ENCODE measurements at places on chromosomes 6 and 20.
A peak's percentile ranks its signal among the peaks of the same experiment; 100 is the strongest.

DNA sequence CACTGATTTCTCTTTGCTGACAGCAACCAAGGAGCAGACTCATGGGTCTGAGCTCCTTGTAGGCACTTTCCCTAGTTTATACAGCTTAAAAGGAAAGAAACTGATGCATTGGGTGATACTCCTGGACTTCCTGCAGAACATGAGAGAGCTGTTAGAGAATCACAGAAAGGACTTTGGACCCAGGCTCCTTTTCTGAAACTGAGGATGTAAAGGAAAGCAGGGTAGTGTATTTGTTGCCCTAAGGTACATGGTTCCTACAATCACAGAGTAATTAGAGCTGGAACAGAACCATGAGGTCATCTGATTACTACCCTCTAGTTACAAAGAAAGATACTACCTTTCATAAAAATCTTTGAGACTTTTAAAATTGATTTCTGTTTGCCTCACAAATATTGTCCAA lies 477.1 kb upstream of the SPTLC3 start:
- no peak for DNase-seq

DNA sequence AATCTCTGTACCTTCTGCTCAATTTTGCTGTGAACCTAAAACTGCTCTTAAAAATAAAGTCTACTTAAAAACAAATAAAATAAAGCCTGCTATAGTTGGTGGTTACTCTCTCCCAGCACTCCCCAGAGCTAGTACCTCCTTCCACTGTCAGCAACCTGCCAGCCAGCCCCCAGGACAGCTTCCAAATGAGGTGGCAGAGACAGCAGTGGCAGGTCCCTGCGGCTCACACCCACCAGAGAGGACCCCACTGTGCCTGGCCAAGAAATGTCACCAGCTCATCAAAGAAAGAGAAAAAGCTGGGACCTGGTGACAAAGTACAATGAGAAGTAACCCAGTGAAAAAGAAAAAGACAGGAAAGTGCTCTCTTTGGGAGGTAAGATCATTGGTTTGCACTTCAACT lies 15.2 kb downstream of the APMAP start:
- no peak for DNase-seq

- DNase-seq: no peak
Observed at GRCh38 chr6:123830120-123830519, 26.5 kb downstream of the NKAIN2 start.

DNA sequence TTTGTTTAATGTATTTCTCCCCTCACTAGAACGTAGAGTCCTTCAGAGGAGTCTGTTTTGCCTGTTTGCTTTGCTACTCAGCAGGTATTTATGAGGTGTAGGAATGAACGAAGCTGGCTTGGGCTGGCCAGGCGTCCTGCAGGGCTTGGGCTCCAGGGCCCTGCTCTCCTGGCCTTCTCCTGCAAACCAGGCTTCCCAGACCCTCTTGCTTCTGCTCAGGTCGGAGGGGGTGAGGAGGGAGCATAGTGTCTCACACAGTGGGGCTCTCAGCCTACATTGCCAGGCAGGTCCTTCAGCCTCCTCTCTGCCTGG lies 24.6 kb upstream of the MLN start:
- no peak for DNase-seq

GRCh38 chr20:252801-253200 lies 4.7 kb upstream of the DEFB132 start:
- no peak for DNase-seq

GRCh38 chr6:41156771-41157170 lies 2.6 kb upstream of the TREML1 start:
- DNase-seq: no peak

- peak; percentile 24 for DNase-seq
Observed at GRCh38 chr20:49385465-49385864, 97.0 kb downstream of the KCNB1 start.

DNA sequence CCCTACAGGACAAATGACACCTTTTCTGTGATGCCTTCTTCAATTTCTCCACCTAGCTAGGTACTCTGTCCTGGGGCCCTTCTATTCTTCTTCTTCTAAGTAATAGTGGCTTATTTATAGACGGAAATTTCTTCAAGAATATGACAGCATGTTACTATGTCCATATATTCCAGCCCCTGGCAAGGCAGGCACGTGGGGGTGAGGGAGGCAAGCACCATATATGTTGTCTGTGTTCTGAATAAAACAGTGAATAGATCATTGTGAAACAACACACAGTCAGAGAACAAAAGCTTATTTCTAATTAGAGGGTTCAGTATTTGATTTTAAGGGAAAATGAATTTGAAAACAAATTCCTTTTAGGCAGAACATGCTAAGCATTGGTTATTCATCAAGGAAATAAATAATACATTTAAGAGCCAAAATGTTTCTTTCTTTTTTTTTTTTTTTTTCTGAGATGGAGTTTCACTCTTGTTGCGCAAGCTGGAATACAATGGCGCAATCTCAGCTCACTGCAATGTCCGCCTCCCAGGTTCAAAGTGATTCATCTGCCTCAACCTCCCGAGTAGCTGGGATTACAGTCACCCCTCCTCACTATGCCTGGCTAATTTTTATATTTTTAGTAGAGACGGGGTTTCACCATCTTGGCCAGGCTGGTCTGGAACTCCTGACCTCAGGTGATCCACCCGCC lies 6.2 kb downstream of the HEBP2 start:
- DNase-seq: peak; percentile 29

GRCh38 chr6:105799056-105799455 lies 287.1 kb upstream of the PRDM1 start:
- no peak for DNase-seq

- DNase-seq: no peak
Observed at GRCh38 chr20:13898012-13898612, 92.3 kb downstream of the SEL1L2 start.

DNA sequence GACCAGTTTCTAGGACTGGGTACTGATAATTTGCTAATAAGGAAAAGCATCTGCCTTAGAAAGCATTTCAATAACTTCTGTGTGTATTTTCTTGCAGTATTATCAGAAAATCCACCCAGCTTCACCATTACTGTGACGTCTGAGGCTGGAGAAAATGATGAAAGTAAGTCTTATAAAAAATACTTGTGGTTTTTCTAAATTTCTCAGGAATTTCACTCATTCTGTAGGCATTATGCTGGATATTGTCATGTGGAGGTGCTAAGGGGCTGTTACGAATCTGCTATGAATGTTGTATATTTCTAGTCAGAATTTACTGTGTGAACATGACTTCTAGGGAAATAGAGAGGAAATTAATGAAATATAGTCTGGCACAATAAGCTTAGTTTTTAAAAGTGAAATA lies 8.9 kb downstream of the RWDD1 start:
- DNase-seq: no peak

DNA sequence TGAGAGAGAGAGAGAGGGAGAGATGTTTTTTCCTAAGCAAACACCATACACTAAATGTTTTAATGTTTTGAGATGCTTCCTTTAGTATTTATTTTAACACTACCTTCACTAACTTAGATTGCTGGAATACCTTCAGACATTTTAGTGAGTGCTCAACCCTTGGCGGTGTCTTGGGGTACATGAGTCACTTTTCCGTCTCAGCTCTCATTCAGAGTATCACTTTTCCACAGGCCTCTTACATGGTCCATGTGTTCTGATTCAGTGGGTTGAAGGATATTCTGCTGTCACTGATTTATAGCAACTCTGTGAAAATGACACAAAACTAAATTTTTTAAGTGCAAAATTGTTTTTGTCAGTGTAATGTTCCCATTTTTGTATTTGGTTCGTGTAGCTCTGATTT lies 217.9 kb downstream of the CLVS2 start:
- no peak for DNase-seq

- no peak for DNase-seq
Observed at GRCh38 chr6:35051396-35051795, 89.7 kb downstream of the TCP11 start.

DNA sequence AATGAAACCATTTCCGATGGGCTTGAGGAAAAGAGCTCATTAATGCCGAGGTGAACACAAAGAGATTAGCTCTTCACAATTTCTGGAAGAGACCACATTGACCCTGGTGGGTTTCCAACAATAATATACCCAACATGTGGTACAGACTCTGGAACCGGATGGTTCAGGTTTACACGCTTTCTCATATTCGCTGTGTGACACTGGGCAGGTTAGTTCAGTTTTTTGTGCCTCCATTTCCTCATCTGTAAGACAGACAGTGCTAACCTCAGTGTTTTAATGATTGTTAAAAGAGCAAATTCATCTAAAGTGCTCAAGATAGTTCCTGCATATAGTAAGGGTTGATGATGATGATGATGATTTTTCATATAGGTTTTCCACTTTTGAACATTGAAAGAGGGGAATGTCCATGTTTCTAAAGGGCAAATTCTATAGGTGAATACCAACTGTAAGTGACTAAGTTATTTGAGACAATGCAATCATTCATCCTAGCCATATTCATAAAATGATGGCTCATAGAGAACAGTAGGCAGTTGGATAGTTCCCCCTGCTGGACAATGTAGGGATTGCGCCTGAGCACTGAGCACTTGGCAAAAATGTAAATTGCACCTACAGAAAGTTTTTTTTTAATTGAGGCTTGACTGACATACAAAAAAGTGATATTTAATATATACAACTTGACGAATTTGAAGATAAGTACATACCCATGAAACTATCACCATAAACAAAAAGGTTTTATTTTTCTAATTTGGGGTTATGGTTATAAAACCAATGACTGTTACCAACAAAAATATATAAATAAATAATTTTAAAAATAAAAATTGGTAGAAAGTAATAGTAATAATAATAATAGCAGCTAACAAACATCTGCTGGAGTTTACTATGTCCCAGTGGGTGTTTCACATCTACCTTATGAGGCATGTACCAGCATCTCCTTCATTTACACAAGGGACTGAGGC lies 2.1 kb upstream of the PERP start:
- peak; percentile 72 for DNase-seq

- no peak for DNase-seq
Observed at GRCh38 chr6:37483252-37483901, 16.3 kb downstream of the CCDC167 start.

DNA sequence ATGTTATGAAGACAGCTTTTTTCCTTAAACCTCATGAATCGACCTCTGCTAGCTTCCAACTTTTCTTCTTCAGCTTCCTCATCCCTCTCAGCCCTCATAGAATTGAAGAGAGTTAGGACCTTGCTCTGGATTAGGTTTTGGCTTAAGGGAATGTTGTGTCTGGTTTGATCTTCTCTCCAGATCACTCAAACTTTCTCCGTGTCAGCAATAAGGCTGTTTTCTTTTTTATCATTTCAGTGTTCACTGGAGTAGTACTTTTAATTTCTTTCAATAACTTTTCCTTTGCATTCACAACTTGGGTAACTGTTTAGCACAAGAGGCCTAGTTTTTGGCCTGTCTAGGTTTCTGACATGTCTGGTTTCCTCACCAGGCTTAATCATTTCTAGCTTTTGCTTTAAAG lies 32.6 kb downstream of the AIG1 start:
- no peak for DNase-seq

DNA sequence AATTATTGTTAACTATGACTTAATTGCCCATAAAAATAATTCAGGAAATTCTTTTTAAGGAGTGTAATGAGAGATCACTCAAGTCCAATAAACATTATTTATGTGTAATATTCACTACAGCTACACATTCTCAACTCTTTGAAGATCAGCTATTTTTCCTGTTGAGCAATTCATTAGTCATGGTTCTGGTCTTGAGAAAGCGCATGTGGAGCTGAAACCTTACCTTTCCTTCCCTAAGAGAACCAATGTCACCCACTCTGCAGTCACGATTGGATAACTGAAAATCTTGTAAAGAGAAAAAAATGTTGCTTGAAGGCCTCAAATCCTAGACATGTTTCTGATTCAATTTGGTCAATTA lies 736.9 kb upstream of the MARCKS start:
- DNase-seq: peak; percentile 89

GRCh38 chr20:48783533-48784272 lies 44.1 kb downstream of the PREX1 start:
- no peak for DNase-seq

DNA sequence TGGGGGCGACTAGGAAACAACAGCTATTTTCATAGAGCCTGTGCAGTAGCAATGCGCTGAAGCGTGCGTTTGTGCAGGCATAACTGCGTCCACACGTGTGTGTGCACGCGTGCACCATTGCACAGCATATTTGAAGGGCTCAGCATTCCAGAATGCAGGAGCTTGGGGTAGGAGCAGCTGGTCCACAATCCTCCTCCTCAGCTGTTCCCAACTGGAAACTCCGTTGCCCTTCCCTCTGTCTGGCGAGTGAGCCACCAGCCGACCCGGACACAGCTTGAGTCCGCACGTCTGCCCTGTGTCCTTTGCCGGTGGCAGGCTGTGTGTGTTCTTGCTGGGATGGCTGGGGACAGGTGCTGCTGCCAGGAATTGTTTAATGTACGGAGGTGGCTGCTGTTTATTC lies 110.2 kb downstream of the SASH1 start:
- no peak for DNase-seq

GRCh38 chr6:159640322-159640721 lies 52.7 kb downstream of the SOD2 start:
- DNase-seq: no peak

- no peak for DNase-seq
Observed at GRCh38 chr6:119343167-119343566, 6.4 kb downstream of the MAN1A1 start.

- peak; percentile 60 for DNase-seq
Observed at GRCh38 chr20:32521780-32522525, 63.2 kb downstream of the NOL4L start.

GRCh38 chr6:31729979-31730630 lies 1.0 kb upstream of the DDAH2 start:
- peak; percentile 88 for DNase-seq

- no peak for DNase-seq
Observed at GRCh38 chr20:24670981-24671380, 201.6 kb downstream of the SYNDIG1 start.

DNA sequence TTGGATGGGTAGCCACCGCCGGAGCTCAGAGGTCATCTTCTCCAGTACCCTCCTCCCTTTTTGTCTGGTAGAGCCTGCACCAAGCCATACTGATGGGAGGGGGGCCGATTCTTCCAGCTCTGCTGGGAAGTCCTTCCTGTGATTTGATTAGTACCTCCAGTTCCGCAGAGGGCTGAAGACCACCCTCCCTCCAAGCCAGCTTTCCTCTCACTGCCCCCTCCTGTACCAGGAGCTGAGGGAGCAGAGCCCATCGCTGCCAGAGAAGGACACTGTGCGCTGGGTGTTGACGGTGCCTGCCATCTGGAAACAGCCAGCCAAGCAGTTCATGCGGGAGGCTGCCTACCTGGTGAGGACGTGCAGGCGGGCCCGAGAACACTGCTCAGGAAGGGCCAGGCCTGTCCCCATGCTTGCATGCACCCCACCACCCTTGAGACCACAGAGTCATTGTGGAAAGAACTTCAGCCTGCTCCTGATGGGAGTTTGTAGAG lies 13.2 kb downstream of the HSPA12B start:
- no peak for DNase-seq

- DNase-seq: peak; percentile 21
Observed at GRCh38 chr20:33401921-33402369, 626 bp upstream of the CDK5RAP1 start.

DNA sequence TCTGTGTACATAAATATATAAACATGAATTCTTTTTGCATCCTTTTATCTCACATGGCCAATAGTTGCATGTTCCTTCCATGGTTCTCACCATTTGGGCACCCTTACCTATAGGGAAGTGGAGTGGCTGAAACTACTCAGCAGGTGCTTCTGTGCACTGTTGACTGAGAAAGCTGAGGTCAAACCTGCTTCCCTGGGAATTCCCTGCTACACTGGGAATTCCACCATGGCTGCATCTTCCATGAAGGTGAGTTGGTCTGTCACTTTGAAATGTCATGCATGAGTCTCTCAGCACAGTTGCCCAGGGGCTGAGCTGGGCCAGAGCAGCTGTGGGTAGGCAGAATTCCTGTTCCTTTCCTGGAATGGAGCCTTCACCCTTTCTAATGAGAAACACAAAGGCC lies 193.8 kb upstream of the PRSS16 start:
- DNase-seq: peak; percentile 90

- no peak for DNase-seq
Observed at GRCh38 chr6:28501259-28501658, 14.3 kb downstream of the GPX6 start.

All from kidney tubule cell (primary cell).